A375 (cell line): ENCODE measurements at places on chromosomes 5 and 9. TPM values are rescaled to one million over a fixed set of nuclear protein-coding genes. Genes with fewer than 3 reads are reported as not detected.

The MZB1 gene
- total RNA-seq = 1.4 TPM in 1 of 2 replicates, not detected in the other

The NKD2 gene
- total RNA-seq = 0.49 and 0.72 TPM in 2 replicates

The UGCG gene
- total RNA-seq = 46.6 and 53.5 TPM in 2 replicates

The BTNL3 gene
- total RNA-seq = not detected in 2 replicates

The TPRN gene
- total RNA-seq = 14.6 and 16.1 TPM in 2 replicates

The LPAR1 gene
- 1.5 and 1.6 TPM in 2 replicates for total RNA-seq
